ENCODE measurements at places on chromosomes 12 and 14.
A peak's percentile ranks its signal among the peaks of the same experiment; 100 is the strongest.

DNA sequence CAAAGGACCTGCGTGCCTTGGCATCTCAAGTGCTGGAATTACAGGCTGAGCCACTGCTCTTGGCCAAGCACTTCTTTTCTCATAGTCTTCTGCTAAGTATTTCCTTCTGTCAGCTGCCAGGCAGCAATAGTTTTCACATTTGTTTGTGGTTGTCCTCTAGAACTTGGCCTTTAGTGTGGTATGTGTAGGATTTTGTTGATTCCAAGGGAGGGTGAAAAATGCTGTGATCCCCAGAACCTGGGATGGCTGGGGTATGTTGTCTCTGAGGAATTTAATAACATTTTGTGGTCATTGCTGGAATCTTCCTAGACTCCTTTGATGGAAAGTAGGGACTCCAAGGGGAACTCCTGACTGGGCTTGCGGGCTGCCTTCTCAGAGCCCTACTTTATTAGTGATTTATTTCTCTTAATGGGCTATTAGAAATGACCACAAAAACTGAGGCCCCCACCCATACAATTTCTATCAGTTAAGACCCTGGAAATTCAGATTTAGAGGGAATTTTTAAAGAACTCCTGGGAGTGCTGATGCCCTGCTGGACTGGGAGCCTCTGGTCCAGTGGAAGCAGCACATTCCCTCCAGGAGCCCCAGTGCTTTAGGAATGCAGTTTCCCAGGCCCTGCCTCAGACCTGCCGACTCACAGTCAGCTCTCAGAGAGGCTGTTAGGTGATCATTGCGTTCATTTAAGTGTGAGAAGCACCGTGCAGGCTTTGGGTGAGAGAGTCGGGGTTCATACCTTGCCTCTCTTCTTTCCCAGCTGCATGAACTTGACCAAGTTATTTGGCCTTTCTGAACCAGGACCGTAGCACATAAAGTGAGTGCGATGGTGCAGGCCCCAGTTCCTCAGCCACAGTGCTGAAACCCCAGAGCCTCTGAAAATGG lies 22.7 kb downstream of the TRAF3 start:
- no peak for DNase-seq

GRCh38 chr14:104142136-104142945 lies 4.0 kb downstream of the KIF26A start:
- DNase-seq = no peak

GRCh38 chr12:118103201-118103600 lies 610 bp downstream of the VSIG10 start:
- no peak for DNase-seq

- DNase-seq = no peak
Measured at GRCh38 chr12:110249716-110250225, 31.3 kb upstream of the ATP2A2 start.

DNA sequence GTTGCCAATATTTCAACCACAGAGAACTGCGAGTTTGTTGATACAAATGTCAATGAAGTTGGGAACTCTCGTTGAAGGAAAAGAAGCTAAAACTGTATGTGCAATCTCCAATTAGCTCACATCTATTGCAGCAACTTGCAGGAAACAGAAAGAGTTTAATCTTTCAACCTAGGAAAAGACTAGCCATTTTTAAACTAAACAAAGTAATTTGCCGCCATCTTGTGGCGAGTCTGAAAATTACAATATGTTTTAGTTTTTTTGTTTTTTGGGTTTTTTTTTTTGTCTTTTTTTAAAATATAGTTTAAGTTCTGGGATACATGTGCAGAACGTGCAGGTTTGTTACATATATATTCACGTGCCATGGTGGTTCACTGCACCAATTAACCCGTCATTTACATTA lies 131.2 kb upstream of the FOXG1 start:
- DNase-seq = no peak

DNA sequence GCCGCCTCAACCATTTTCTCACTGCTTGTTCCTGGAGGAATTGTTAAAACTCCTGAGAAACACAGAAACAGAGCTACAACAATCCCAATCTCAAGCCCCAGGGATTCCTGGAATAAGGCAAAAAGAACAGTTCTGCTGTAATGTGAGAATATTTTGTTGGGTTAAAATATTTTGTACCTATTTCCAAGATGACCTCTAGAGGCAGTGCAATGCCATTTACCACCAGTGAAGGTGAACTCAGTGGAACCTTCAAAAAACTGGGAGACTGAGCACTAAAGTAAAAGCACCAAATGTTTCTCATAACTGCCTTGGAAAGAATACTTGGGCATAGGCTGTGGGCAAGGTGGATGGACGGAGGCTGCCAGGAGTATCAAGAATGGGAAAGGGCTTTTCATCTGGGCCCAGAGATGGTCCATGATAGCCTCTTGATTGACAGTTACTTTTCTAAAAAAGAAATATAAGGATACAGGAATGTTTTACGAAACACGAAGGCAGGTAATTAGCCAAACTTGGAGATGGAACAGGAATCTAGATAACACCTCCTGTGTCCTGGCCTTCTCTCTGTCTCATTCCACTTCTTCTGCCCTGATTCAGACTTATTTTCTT lies 334.0 kb upstream of the FLRT2 start:
- DNase-seq = no peak

DNA sequence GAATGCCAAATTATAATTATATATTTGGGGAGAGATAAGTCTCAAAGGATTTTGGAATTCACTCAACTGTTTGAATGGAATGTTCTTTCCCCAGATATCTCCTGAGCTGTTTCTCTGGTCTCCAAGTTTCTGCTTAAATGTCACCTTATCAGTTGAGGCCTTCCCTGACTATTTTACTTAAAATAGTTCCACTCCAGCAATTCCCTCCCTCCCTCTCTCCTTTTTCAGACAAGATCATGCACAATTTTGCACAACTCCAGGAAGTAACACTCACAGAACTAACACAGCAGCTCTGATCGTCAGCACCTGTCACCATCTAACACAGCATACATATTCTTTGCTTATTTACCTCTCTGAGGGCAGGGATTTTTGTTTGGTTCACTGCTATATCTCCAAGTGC lies 12.5 kb downstream of the BTG1 start:
- no peak for DNase-seq

DNA sequence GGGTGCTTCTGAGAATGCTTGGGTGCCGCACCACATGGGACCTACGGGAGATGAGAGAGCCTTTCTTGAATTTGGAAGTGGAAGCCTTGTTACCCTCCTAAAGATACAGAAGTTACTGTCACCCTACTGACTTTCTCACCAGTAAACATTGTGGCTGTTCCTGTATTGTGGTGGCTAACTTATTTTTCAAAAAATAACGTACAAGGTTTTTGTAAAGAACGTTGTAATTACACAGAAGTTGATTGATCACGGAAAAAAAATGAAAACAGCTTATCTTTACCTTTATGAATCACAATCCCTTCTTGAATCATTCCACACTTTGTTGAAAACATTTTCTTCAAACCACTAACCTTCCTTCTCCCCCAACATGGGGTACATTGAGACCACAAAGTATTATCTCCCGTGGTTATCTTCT lies 22.0 kb upstream of the PPFIBP1 start:
- DNase-seq = no peak

DNA sequence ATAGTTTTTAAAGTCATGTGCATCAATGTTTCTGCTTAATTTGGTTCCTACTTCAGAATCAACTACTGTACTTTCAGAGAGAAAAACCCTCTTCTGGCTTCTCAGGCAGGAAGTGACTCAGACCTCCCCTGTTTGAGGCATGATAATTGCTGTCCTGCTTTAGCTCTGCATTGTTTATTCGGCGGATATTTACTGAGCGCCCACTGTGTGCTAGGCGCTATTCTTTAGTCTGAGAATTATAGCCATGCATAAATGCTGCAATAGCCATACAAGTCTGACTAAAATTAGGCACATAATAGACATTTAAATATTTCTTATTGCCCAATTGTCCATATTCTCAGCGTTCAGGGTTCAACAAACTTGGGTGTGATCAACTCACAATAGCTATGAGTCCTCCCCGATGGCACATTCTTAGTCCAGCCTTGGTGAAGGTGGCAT lies 6.1 kb upstream of the AMIGO2 start:
- DNase-seq = peak; percentile 15

- DNase-seq = no peak
Measured at GRCh38 chr14:81324011-81324410, 76.1 kb downstream of the STON2 start.

Measured in activated T-helper 1 cell treated with Interleukin-2 at 50 U/mL for 16 hours (primary cell).